ENCODE measurements at places on chromosomes 12 and 14.

DNA sequence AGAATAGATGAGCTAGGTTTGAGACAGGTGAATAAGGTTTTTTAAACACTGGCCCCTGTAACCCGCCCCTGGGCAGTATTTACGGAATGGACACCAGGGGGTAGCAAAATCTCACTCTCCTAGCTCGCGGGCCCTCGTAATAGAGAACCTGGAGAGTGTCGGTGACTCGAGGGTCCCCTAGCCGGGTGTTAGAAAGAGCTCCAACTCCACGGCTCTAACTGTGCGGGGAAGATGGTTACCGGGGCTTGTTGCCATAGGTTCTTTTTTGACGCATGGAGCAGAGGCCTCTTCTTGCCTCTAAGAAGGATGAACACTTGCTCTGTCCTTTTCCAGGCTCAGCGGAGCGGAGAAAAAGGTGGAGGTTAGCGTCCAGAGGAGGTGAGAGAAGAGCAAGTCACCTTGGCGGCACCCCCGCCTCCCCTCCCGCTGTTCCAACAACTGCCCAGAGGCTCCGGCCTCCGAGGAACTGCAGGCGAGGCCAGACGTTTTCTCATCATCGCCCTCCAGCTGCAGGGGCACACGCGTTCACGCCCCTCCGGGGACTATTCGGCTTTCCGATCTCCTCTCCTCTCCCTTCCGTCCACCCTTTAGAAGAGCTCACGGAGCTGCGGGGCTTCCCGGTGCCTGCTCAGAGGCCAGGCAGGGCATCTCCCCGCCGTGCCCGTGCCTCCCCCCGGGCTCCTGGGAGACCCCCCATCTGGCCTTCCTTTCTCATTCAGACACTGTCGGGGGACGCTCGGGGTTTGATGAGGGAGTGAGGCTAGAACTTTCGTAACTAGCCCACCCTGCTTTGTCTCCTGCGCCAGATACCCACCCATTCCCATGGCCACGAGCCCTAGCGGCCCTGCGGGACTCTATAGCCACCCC, 1.4 kb upstream of the ARHGEF40 start:
- no peak for DNase-seq

- no peak for DNase-seq
These were observed 98.9 kb downstream of the ACSS3 start for GRCh38 chr12:81176796-81177195.

DNA sequence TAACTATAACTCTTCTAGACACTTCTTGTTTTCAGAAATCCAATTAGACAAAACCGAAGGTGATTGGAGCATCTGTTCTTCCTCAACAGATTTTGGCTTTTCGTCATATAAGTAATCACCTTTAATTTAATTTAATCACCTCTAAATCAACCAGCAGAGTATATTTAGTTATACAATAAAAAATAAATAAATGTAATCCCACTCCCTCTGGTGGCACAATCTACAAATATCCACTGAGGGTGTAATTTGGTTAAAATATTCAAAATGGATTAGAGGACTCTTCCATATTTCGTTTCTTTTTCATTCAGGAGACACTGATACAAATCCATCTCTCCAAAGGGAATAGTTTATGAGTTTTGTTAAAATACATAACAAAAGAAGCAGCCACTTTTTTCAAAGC, 18.3 kb upstream of the SLC35F4 start:
- no peak for DNase-seq

DNA sequence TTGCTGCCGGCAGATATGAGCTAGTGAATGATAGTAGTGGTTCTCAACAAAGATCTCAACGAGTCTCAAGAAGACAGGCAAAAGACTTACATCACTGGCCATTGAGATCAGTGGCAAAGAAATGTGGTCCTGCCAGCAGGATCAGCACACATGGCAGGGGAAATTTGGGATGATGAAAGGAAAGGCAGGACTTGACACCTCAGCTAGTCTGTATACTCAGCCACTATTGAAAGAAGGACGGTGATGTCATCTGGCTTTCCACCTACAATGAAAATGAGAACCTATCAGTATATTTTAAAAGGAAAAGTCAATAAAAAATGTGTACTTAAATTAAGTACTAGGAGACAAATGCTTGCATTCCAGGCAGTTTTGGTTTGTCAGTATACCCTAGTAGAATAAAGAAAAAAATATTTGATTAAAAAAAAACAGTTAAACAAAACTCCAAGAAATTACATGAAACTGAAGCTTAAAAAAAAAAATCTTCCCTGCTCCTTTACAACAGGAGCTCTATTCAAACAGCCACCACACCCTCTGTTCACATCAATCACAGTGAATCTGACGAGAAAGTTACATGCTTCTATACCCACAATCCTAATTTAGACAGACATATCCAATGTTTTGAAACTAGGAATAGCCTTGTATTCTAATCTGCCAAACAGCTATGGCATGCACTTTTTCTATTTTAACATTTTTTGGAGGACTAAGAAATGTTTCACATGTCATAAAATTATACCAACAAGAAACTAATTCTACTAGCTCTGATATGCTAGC, 34.9 kb downstream of the RAD9B start:
- DNase-seq: no peak

GRCh38 chr14:61516964-61517653, 178.2 kb upstream of the HIF1A start:
- DNase-seq: no peak

DNA sequence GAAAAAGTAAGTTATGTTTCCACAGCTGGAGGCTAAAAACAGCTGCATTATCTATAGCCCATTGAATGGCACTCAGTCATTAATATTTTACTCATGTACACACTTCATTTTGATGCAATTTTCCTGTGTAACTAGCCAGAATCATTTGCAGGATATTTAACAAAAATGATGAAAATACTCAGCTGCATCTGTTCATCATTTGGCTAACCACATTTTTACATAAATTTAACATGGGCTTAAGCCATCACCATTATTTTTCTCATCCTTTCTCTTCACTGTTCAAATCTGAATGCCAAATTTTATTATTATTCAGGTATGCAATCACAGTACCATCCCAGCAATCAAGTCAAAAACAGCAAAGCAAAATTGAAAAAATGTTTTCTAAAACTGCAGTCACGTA, 41.8 kb downstream of the ATXN7L3B start:
- DNase-seq: no peak

- peak; percentile 43 for DNase-seq
These were observed 323 bp downstream of the VTI1B start for GRCh38 chr14:67674139-67674479.

GRCh38 chr14:94027566-94028449, 1.7 kb downstream of the OTUB2 start:
- no peak for DNase-seq

- no peak for DNase-seq
These were observed 6.1 kb upstream of the CNIH1 start for GRCh38 chr14:54447231-54447692.

GRCh38 chr14:94157197-94157596, 16.9 kb upstream of the PPP4R4 start:
- no peak for DNase-seq

DNA sequence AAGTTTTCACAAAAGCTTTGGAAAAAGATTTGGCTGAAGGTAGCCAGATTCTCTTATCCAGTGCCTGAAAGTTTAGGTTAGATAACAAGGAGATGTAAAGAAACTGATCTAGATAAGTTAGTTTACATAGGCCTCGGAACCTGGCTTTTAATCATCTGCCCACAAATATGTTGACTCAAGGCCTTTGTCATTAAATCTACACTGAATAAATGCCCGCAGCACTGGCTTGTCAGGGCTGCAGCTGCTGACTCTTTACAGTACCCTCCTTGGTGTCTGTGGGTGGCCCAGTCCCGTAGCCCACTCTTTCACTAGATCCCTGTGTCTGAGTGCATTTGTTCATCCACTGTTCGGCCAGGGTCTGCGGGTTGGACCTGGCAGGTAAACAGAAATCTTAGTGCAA, 58.0 kb downstream of the TMEM116 start:
- no peak for DNase-seq

GRCh38 chr14:50676814-50677516, 8.9 kb upstream of the SAV1 start:
- no peak for DNase-seq

GRCh38 chr14:101849640-101850039, 88.1 kb downstream of the PPP2R5C start:
- no peak for DNase-seq

- DNase-seq: no peak
These were observed 2.9 kb upstream of the EPYC start for GRCh38 chr12:91007531-91008290.

DNA sequence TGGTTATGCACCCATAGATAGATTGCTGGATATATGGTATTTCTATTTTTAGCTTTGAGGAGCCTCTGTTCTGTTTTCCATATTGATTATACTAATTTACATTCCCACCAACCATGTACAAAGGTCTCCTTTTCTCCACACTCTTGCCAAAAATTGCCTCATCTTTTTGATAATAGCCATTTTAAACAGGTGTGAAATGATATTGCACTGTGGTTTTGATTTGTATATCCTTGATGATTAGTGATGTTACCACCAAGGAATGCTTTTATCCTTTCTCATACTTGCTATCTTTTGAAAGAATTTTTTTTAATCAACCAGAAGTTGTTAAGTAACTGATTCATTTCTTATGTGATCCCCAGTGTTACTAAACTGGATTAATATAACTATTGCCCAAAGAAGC, 60.0 kb downstream of the BBS10 start:
- no peak for DNase-seq

DNA sequence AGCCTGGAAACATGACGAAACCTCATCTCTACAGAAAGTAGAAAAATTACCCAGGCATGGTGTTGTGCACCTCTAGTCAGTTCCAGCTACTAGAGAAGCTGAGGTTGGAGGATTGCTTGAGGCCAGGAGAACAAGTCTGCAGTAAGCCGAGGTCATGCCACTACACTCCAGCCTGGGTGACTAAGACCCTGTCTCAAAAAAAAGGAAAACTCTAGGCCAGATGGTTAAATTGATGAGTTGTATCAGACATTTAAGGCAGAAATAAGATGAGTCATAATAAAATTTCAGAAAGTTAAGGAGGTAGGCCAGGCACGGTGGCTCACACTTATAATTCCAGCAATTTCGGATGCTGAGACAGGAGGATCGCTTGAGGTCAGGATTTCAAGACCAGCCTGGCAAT, 10.7 kb downstream of the EIF2S1 start:
- DNase-seq: no peak

- DNase-seq: no peak
These were observed 19.4 kb upstream of the SNX6 start for GRCh38 chr14:34649344-34649743.

GRCh38 chr12:129075460-129076208, 222.4 kb downstream of the GLT1D1 start:
- DNase-seq: no peak

DNA sequence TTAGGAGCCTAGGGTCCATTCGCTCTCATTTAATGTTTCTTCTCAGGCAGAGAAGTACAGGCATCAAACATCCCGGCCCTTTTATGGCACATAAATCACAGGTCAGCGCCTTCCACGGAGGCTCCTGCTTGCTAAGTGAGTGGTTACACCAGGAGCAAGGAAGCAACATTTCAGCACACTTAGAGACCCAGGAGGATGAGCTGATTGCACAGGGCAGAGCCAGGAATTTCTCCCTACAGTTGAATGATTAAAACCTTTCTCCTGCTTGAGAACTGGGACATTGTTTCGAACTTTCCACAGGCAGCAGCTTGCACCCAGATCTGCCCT, 233.4 kb downstream of the SPTSSA start:
- DNase-seq: no peak

- no peak for DNase-seq
These were observed 331.1 kb downstream of the GLT1D1 start for GRCh38 chr12:129184127-129184928.

DNA sequence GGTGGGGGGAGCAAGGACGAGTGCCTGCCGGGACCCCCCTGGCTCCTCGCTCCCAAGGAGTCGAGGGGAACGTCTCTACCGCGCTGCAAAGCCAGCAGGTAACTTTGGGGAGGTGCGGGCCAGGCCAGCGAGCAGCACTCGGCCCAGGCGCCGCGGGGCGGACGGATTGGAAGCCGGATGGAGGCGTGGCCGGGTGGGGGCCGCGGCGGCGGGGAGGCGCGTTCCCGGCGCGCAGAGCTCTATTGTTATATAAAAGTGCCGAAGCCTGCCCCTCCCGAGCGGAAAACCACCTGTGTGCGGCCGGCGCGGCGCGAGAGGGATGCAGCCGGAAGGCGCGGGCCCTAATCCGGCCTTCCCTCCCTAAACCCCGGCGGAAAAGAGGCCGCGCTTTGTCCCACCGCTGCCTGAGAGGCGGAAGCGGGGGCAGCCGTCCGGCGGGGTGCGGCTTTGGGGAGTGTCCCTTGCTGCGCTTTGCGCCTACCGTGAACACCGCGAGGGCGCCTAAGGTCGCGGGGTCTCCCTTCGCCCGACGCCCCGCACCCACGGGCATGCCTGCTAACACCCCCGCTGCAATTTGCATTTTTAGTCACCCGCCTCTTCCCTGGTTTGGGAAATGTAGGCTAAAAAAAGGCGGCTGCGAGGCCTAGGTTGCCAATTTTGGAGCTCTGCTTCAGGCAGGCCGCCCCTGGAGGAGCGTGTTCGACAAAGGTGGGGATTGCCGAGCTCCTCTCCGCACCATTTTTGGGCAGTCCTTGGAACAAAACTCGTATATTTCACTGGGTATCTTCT, 1.7 kb upstream of the DUSP6 start:
- DNase-seq: peak; percentile 39

GRCh38 chr12:79707830-79708229, 17.1 kb upstream of the PAWR start:
- no peak for DNase-seq

DNA sequence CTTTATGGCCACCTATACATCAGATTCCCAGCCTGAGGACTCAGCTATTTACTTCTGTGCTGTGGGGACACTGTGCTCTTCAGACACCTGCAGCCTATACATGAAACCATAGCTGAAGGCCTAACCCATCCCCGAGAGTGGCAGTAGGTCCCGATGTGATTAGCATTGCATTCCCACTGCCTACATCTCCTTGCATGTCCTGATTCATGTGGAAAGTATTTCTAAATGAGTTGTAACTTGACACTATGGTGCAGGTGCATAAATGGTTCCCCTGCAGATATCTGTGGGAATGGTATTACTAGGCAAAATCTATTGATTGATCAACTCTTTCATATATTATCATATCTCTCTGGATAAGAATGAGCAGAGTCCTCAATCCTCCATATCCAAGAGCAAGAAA, 433.5 kb downstream of the DAD1 start:
- DNase-seq: no peak

DNA sequence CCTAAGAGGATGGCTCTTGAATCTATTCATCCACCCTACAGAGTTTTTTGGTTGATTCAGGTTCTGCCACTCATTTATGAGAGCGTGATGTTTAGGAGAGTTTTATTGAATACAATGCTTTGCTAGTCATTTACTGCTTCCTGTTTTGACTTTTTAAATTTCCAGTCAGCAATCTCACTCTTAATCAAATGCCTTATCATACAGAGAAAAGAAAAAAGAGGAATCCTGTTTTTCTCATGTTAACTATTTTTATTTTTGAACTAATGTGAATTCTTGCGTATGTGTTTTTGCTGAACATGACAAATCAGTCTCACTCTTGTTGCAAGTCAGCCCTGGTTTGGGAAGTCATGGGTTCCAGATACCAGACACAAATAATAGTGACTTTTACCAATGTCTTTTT, 22.1 kb upstream of the LGMN start:
- DNase-seq: no peak
